ENCODE measurements at places on chromosomes 13 and 19.

- no peak for DNase-seq
Observed at GRCh38 chr13:40064154-40065097, 409.0 kb downstream of the COG6 start.

- no peak for DNase-seq
Observed at GRCh38 chr19:10431943-10432735, 11.8 kb downstream of the PDE4A start.

- DNase-seq = no peak
Observed at GRCh38 chr13:76086729-76087128, 450.6 kb downstream of the LMO7 start.

DNA sequence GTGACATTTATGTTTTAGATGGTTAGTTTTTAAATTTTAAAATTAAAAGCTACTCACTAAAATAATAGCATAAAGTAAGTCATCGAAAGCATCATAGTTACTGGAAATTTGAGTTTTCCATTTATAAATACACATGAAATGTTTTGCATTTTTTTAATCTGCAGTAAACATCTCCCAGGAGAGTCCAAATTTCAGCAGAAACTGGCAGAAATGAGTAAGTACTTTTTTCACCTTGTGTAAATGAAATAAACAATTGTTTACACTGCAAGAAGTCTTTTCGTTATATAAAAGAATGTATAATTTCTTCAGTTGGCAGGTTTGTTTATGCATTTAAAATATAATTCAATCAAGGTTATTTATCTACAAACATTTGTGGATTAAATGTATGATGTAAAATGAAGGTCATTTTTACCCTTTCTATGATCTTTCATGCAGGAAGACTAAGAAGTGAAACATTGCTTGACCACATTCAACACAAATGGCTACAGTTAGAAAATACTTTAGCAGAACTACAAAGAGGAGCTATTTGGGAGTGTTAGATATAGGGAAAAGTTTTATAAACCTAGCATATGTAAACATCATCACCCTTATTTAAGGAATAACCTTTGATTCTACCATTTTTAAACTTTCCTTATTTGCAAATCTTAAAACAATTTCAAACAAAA, 55.6 kb downstream of the RCBTB2 start:
- no peak for DNase-seq

- no peak for DNase-seq
Observed at GRCh38 chr13:107574517-107575210, 640.7 kb downstream of the LIG4 start.

- no peak for DNase-seq
Observed at GRCh38 chr13:39767791-39768517, 112.5 kb downstream of the COG6 start.

- DNase-seq = no peak
Observed at GRCh38 chr19:32178401-32178800, 167.0 kb upstream of the ZNF507 start.

DNA sequence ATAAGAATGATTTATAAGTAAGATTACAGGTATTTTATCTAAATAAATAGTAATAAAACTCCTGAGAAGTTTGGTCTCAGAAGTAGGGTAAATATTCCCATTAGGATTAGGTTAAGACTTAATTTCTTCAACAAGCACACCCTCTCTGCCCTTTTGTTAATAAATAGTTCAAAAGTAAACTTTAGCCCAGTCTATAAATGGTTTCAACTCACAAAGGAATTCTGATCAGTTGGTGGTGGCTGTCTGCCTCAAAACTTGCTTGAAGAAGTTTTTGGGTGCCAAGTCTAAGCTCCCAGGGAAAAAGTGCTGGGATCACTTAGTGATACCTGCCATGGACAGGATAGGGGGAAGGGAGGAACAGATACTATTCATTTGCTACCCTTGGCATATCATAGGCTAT, 22.9 kb downstream of the MBNL2 start:
- no peak for DNase-seq

DNA sequence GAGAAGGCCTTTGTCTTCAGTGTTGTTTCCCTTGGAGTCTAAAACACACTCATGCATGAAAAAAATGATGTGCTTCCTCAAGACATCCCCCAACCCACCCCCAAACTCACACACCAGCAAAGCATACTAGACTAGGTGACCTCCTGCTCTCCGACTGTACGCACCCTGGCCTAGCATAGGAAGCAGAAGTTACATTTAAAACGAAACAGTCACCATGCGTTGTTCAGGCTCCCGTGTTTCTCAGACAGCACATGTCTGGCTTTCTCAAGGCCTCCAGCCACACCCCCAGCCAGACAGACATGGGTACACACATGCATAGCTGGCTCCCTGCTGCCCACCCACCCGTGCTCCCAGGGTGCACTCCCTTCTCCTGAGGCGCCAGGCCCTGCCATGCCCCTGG, 28.7 kb upstream of the C1QTNF9 start:
- DNase-seq = no peak

GRCh38 chr13:27053902-27054595, 117.6 kb downstream of the USP12 start:
- DNase-seq = no peak

- DNase-seq = no peak
Observed at GRCh38 chr19:30802424-30803013, 430.3 kb downstream of the ZNF536 start.

- DNase-seq = no peak
Observed at GRCh38 chr19:6970443-6970842, 50.8 kb downstream of the MBD3L2B start.

DNA sequence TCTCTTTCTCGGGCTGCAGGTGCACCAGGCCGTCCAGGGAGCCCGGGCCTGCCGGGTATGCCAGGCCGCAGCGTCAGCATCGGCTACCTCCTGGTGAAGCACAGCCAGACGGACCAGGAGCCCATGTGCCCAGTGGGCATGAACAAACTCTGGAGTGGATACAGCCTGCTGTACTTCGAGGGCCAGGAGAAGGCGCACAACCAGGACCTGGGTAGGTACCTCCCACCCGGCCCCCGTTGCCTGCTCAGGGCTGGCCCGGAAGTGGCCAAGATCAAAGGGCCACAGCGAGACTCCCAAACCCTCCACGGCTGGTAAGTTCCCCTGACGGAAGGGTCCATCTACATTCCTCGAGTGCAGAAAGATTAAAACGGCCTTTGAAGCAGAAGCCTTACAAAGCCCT, 55.1 kb downstream of the RAB20 start:
- DNase-seq = no peak

DNA sequence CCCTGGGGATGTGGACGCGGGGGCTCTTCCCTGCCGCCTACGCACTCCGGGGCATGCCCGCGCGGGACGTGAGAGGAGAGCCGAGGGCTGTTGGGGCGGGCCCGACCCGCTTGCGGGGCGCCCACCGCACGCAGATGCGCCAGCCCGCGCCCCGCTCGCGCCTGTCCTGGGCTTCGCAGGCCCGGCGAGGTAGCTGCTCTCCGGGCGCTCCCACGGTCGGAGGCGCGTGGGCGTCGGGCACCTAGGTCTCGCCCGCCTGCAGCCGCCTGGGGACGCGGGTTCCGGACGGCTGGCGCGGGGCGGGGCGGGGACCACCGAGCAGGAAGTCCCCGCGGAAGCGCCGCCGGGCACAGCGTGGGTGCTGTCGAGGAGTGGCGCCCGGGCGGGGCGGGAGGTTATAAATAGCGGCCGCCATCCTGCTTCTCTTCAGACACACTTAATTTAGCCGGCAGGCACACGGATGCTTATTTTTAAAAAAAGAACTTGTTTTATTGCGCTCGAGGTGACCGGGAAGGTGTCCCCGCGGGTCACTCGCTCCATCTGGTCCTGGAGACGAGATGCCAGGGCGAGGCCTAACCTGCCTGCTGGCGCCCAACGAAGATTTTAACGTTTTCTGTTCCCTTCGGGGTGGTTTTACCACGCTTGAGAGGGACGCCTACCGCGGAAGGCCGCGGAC, 561 bp upstream of the GJA3 start:
- no peak for DNase-seq

GRCh38 chr13:98919566-98919965, 58.3 kb downstream of the DOCK9 start:
- DNase-seq = no peak

- DNase-seq = no peak
Observed at GRCh38 chr13:42874221-42874620, 92.8 kb downstream of the FAM216B start.

- peak; percentile 47 for DNase-seq
Observed at GRCh38 chr19:53132141-53132991, at the start of gene ZNF415. Gene ZNF415, minus strand, starts transcription at chr19:53132910. Its CDS starts 10,234 bp downstream, at chr19:53122676.

DNA sequence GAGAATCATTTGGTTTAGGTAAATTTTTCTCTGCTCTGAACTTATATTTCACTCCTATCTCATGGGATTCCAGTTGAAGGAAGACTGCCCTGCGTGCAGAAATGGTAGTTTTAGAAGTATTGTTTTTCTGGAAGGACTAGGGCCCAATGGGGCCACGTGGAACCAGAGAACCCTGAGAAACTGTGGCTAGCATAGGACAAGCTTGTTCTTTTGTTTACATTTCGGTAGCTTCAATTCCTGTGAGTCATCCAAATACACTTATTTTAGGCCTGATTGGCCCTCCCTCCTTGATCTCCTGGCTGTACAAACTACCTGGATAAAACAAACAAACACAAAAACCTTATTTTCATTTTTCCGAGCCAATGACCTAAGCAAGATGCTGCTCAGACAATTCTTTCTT, 124.0 kb downstream of the ITGBL1 start:
- DNase-seq = no peak

- DNase-seq = no peak
Observed at GRCh38 chr13:64819081-64819480, 2411.1 kb downstream of the PCDH9 start.

- no peak for DNase-seq
Observed at GRCh38 chr19:54114340-54115108, 933 bp downstream of the TFPT start.

DNA sequence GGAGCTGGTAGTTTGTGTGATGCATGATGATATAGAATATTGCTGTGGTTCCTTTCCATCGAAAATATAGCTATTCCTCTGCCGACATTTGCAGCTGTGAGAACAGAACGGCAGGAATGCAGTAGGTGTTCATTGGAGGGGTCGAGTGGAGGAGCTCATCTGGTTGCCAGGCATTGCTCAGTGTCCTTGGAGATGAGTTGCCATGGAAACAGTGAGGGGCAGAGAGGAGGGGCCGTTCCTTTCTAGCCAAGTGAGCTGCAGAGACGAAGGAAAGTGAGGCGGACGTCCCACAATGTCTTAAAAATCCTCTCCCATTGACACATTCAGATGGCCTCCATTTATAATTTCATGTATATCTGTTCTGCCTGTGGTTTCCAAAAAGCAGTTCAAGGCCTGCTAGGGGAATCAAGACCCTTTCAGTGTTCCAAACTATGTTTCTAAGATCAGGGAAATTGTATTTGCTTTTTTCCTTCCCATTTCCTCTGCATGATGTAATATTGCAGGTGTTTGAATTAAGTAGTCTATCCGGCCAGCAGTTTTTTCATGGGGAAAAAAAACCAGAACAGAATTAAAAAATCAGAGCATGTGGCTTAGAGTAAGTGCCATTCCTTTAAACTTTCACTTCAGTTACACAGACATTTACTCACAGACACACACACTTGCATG, 41.2 kb upstream of the ZNF835 start:
- no peak for DNase-seq

DNA sequence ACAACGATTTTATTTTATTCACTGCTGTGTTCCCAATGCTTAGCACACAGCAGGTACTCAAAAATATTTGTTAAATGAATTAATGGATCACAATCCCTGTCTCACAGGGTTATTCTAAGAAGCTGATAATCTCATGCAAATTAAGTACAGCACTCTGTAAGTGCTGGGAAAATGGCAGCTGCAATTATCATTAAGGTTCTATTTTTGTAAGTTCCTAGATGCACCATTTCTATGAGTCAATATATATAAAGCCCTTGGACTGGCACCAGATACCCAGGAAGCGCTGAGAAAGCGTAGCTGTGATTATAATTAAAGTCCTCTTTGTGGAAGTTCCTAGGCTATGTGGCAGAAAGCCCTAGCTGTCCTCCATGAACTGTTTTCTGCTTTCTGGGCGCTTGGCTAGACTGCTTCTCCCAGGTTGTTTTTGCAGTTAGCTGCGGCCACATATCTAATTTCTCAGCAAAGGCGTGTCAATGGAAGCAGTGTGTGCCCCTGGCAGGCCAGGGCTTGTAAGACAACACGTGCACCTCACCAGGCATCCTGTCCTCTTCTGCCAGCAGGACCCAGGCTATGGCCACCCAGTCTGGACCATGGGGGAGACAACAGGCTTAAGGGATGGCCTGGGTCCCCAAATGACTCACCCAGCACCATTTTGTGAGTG, 5.2 kb upstream of the SRRM5 start:
- no peak for DNase-seq

- no peak for DNase-seq
Observed at GRCh38 chr19:4108767-4109625, 14.9 kb downstream of the MAP2K2 start.

- no peak for DNase-seq
Observed at GRCh38 chr13:30577401-30577852, 40.3 kb upstream of the USPL1 start.

GRCh38 chr13:29917650-29918049, 67.2 kb upstream of the UBL3 start:
- no peak for DNase-seq

- DNase-seq = no peak
Observed at GRCh38 chr19:4443966-4444764, 13.4 kb downstream of the UBXN6 start.

DNA sequence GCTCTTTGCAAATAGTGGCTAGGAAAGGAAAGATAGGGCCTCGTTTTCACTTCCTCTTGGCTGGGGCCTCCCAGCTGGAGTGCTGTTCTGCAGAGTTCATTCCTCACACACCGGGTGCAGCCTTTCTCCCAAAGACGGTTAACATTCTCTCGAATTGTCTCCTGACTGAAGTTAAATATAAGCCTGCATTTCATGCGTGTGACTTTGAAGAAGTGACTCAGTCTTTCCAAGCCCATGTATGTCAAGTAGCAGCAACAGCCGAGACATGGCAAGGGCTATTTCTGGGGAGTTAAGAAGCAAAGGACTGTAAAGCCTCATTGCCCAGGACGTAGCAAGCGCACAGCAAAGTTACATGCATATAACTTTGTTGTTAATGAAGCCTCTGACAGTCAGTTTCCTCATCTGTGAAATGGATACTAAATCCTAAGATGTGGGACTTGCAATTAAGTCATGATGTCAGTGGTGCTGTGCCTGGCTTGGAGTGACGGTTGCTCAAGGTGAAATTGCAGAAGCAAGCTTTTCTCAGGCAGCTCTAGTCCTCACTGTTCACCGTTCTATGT, 502.4 kb downstream of the MYO16 start:
- DNase-seq = no peak

GRCh38 chr13:94325650-94326049, 153.8 kb downstream of the DCT start:
- DNase-seq = no peak

- no peak for DNase-seq
Observed at GRCh38 chr13:59893266-59893665, 270.5 kb downstream of the DIAPH3 start.

GRCh38 chr13:37074703-37075102, 15.2 kb upstream of the SUPT20H start:
- no peak for DNase-seq
